ENCODE measurements at places on chromosomes 1 and 21. TPM values are rescaled to one million over a fixed set of nuclear protein-coding genes. Genes with fewer than 3 reads are reported as not detected.

DNA sequence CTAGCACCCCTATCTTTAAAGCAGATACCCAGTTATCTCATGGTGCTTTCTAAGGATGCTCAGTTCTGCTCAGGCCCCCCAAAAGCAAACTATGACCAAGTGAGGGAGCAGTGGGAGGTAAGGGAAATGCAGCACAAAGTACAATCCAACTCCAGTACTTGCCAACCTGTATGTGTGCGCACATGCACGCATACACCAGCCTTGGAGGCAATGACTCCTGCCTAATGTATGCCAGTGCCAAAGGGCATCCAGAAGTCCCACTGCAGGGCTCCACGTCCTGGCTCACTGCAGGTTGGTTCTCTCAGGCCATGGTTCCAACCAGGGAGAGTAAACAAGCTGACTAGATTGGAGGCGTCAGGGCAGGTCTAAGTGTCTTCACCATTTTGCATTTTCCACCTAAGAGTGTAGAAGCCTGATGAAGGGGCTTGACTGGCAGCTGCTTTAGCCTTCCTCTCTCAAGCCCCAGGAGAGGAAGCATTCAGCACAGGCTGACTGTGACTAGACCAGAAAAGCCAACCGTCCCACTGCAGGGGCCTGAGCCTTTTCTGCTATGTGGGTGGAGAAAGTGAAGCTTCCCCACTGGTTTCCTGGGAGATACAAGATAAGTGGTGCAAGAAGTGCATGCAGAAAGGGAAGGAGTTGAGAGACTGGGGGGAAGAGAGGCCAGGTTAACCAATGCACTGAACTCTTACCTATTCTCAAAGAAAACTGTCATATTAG, 7.7 kb downstream of the AMIGO1 start:
- no peak for DNase-seq

DNA sequence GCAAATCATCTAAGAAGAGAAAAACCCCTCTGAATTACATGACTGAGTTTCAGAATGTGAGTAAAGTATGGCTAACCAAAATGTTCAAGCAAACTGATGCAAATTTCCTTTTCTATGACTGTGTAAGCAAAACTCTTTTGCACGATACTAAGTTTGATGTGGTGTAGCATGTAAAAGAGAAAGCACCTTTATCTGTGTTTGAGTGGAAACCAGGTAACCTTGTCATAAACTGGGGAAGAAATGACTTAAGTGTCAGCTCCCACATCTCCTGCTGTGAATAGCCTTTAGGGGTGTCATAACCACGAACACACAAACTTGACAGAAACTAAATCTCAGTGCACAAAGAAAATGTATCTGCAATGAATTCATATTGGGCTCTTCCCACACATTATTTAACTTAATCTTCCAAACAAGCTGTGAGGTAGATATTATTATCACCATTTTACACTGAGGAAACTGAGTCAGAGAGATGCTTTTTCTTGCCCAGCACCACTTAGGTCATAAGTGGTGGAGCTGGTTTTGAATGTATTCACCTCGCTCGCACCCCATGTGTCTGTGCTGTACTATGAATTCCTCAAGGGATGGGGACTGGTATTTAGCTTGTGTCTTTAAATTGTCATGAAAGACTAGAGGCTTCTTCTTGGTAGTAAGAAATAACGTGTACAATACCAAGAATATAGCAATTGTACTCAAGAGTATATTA, 32.9 kb upstream of the IL12RB2 start:
- no peak for DNase-seq

DNA sequence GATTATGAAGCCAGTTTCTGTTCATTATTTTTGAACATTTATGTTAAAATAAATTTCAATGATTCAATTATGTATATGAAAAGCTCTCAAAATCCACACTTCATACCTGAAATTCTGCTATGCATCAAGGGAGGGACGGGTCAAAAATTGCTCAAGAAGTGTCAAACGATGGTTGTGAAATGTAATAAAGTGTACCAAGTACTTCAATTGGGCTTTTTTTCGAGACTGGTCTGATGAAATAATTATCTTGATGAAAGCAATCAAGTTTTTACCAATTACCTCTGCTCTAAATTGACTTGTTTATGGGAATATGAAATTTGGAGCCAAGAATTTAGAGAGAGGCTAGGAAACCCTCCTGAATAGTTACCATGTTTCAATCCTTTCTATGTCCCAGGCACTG, 7.9 kb downstream of the OSCP1 start:
- DNase-seq = no peak

DNA sequence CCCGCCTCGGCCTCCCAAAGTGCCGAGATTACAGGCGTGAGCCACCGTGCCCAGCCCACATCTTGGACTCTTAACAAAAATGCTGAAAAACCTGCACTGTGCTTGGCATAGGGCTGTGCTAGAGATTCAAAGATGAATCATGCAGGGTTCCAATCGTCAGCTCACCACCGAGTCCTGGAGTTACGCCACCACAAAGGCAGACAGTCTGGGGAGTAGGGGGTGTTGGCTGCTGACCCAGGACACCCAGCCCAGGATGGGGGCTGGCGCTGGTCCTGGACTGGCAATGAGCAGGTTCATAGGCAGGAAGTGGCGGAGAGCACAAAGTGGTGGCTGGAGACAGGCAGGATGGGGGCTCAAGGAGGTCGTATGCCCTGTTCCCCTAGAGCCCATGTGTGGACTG, 16.0 kb downstream of the PSRC1 start:
- DNase-seq = no peak

GRCh38 chr1:159900755-159901360, 893 bp upstream of the CFAP45 start:
- no peak for DNase-seq

GRCh38 chr1:214280386-214281020, 456 bp upstream of the SMYD2 start:
- DNase-seq = peak; percentile 59

DNA sequence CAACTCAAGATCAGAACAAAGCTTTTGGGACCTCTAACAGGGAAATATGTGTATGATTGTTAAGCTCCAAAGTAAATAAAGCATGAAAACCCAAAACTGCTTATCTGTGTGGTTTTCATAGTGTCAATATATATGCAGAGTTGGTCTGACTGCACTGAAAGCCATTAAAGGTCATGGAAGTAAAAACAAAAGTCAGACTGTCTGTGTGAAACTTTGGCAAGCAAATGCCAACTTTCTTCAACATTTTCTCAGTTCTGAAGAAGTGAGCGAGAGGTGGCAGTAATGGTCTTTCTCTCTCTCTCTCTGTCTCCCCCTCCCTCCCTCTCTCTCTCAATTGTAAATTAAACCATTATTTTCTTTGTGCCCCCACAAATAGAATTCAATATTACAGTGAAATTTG, 100.1 kb upstream of the S1PR1 start:
- peak; percentile 71 for DNase-seq

DNA sequence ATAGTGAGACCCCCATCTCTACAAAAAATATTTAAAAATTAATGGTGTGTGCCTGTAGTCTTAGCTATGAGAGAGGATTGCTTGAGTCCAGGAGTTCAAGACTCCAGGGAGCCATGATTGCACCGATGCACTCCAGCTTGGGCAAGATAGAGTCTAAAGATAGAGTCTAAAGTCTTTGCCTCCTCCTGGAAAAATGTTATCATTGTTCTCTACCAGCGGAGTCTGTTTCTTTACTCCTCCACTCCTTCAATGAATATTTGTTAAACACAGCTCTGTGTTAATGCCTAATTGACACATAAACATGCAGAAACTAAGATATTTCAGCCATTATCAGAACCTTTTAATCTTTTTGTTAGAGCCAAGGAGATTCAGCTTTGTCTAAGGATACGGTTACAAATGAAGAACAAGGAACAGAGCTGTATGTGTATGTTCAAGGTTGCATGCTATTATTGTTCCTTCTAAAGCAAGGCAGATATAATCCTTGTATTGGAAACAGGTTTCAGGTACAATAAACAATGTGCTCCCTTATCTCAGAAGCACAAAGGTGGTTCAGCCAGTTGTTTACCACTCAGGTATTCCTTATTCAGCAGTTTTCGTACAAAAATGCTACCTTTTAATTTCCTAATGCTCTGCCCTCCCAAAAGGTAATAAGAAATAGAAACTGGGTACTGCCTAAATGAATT, 15.4 kb downstream of the OVAAL start:
- no peak for DNase-seq

DNA sequence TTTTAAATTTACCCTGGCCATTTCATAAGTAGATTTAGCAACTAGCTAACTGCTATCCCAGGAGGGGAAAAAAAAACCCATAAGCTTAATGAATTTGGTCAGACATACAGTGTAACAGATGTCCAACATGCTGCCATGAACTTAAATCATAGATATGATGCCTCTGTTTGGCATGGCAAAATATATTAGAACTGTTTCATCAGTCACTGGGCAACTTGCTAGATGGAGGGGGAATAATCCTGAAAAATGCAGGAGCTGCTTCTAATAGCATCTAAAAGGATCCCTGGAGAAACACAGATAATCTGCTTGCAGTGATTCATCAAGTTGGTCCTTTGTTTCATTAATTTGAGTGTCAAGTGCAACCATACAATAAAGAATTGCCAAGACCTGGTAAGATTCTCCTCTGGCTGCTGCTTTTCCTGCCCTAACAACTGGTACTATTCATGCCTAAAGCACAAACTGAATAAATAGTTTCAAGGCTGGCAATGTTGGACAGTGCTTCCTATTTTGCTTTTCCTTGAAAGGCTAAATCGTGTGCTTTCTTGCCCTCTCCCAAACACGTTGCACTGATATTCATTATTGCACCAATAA, 1.5 kb upstream of the ST6GALNAC5 start:
- DNase-seq = no peak

GRCh38 chr1:39819091-39819812, 30.6 kb upstream of the BMP8B start:
- no peak for DNase-seq

DNA sequence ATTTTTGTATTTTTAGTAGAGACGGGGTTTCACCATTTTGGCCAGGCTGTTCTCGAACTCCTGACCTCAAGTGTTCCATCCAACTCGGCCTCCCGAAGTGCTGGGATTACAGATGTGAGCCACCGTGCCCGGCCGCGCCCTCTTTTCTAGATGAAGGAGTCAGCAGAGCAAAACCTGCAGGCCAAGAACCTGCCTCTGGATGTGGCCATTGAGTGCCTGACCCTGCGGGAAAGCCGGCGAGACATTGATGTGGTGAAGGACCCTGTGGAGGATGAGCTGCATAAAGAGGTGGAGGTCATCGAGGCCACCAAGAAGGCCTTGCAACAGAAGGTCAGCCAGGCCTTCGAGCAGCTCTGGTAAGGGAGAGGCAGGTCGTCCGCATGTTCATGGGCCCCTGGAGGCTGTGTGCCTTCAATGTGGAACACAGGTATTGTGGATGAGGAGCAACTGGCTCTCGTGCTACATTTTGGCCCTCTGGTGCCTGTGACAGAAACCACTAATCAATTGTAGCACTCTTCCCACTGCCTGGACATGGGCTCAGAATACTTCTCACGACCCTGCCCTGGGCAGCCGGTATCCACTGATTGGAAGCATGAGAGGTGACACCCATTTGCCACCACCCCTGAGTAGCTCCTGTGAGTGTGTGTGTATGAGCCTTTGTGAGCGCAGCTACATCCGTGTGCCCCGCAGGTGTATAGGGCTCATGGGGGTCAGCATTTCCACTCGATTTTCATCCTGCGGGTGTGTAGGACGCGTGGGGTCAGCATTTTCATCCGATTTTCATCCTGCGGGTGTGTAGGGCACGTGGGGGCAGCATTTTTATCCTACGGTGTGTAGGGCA, 2.0 kb downstream of the TEKT2 start:
- DNase-seq = no peak

GRCh38 chr1:228011721-228012311, 5.0 kb downstream of the WNT3A start:
- DNase-seq = no peak

DNA sequence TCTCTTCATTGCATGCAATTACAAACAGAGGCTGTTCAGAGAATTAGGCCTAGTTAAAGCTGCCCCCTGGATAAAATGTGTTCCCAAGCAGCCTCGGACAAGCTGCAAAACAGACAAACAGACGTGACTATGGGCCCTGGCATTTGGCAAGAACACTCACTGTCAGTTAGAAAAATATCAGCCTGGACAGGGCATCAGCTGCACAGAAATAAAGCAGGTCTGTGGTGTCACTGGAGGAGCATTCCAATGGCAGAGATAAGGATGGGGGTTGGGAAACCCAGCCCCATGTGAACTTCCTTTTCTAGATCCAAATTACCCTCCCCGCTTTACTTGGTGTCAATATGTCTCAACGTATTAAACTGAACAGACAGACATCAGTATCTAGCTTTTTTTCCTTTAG, 177.1 kb downstream of the GPATCH2 start:
- DNase-seq = no peak

DNA sequence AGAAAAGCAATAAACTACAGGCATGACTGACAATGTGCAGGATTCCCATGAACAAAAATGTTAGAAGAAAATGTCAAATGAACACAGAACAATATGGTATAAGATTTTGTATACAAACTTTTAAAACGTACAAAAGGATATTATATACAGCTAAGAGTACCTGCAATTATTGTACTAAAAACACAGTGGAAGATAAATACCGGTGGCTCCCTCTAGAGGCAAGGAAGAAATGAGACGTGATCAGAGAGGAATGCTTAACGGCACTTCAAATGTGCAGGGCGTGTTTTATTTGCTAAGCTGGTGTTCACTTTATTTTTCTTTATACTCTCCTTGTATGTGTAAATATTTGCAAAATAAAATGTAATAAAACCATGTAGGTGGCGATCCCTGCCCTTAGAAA, 191.8 kb upstream of the SAMSN1 start:
- DNase-seq = peak; percentile 43

The MMP23B gene
- 0.25 TPM for total RNA-seq

The RAD54L gene
- 2.0 TPM for total RNA-seq

The CLDN8 gene
- total RNA-seq = not detected

The PAQR6 gene
- total RNA-seq = 0.38 TPM

The AKR7A3 gene
- 0.25 TPM for total RNA-seq

All from dermis microvascular lymphatic vessel endothelial cell (primary cell).